GOT3 (cell line): ENCODE measurements at places on chromosomes 5 and 9.

DNA sequence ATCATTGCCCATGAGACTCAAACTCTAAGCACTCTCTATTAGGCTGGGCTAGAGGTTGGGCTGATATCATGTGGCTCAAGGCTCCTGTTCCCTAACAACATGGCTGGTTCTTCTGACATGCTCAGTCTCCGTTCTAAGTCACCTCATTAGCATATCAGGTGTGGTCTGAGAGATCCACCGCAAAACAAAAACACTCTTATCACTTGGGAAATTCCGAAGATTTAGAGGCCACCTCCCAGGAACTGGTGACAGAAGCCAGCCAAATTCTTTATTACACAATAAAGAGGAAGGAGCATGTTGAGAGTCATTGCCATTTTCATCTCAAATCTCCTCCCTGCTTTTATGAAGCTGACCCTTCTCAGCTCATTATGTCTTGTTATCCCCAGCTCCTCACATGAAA lies 107.6 kb downstream of the MSX2 start:
- DNase-seq = no peak

- DNase-seq = no peak
Measured at GRCh38 chr5:101253096-101253495, 350.0 kb upstream of the ST8SIA4 start.

GRCh38 chr5:103060424-103060954 lies 59.4 kb downstream of the GIN1 start:
- DNase-seq = no peak

DNA sequence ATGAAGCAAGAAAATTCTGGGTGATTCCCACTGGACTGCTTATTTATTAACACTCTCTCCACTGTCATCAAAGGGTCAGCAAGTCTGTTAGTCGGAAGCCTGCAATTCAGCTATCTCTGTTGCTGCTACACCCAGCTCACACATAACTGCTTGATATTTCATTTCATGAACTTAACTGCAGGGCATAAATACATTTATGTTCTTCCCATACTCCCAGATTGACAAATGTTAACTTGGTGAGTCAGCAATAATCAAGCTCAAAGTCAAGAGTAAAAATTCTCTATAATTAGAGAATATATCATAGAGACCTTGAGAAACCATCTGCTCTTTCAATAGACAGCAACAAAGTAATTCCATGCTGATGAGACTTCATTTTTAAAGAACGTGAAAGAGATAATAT lies 198.8 kb downstream of the ADAMTS12 start:
- DNase-seq = no peak

GRCh38 chr9:113807173-113808061 lies 68.7 kb upstream of the ZNF618 start:
- DNase-seq = no peak

DNA sequence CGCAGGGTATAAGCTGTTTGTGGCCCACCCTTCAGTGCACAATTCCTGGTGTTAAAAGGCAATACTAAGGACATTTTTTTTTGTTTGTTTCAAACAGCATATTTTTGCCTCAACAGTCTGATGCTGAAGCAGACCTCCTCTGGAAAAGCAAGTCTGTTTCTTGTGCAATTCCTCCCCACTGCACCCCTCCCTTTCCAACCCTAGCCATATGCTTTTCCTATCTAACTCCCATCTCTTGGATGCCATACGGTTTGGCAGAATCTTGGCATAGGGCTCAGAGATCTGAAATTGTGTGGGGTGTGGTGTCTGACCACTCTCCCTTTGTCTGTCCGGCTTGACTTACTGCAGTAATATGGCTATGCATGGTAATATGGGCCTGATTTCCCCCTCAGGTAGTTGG lies 161.6 kb downstream of the TMEM38B start:
- no peak for DNase-seq

DNA sequence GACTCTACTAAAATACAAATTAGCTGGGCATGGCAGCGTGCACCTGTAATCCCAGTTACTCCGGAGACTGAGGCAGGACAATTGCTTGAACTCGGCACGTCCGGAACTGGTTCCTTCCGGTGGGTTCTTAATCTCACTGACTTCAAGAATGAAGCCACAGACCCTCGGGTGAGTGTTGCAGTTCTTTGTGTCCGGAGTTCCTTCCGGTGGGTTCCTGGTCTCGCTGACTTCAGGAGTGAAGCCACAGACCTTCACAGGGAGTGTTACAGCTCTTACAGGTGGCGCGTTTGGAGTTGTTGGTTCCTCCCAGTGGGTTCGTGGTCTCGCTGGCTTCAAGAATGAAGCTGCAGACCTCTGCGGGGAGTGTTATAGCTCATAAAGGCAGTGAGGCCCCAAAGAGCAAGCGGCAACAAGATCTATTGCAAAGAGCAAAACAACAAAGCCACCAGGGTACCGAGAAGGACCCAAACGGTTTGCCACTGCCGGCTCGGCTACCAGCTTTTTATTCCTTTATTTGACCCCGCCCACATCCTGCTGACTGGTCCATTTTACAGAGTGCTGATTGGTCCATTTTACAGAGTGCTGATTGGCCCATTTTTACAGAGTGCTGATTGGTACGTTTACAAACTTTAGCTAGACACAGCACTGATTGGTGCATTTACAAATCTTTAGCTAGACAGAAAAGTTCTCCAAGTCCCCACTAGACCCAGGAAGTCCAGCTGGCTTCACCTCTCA lies 28.6 kb upstream of the SLC6A19 start:
- DNase-seq = no peak

DNA sequence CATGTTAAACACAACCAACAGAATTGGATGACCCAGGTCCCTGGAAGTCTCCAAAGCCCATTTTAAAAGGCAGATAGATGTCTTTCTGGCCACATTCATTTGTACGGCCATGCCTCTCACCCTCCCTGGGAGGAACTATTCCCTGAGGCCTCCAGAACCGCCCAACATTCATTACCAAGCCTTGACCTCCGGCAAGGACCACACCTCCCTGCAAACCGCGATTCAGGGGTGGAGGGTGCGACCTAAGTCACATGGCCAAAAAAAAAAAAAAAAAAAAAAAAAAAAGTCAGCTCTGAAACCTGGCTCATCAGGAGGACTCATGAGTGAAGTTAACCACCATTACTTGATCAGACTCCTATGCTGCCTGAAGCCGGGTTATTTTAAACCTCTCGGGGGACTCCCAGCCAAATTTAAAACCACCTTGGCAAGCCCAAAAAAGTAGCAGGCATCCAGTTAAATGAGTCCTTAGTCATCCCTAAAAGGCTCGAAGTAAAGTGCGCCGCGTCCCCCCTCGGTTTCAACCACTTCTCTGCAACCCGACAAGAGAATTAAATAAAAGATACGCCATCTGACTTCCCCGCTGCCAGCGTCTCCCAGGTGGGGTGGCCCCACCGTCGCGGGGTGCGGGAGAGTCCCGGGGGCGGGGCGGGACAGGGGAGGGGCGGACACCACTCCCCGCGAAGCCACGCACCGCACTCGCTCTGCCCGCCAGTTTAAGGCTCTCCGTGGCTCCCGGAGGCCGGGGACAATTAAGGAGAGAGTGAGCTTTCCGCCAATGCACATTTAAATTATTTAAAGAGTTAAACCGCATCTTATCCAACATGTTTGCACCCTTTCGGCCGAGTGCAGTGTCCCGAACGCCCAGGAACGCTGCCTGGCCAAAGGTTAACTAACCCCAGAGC lies 2.3 kb downstream of the KLF9 start:
- DNase-seq = no peak

DNA sequence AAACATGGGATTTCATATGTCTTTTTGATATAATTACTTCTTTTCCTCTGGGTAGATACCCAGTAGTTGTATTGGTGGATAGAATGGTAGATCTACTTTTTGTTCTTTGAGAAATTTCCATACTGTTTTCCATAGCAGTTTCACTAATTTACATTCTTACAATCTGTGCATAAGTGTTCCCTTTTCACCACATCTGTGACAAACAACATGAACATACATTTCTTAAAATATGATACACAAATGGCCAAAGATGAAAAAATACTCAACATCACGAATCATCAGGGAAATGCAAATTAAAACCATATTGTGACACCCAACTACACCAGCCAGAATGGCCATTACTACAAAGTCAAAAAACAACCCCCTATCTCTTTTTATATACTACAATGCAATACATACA lies 1778.5 kb upstream of the ACO1 start:
- no peak for DNase-seq

DNA sequence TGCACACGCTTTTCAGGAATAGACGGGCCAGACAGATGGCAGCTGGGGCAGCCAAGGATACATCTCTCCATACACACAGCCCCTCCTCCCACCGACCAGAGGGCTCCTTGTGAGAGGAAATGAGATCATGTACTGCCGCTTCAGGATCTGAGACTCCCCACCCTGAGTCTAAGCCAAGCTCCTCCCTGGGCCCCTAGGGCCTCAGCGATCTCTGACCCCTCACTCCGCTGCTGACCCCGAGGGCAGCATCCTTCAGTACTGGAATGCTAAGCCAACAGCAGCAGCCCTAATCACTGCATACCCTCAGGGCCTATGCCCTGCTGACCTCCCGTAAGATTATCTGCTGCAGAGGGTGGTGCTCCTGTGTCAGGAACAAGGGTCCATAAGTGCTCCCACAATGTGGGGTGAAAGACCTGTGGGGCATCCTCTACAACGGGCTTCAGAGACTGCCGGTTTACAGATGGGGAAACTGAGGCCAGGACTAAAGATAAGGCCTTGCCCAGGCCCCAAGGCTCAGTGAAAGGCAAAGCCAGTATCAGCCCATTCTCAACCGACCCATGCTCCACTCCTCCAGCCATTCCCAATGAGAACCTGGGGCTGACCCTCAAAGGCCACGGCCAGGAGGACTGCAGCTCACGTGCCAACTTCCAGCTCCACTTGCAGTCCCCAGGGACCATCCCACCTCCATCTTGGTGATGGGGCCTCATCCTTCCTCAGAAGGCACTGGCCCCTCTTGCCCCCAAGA lies 37.5 kb downstream of the BICD2 start:
- DNase-seq = no peak

DNA sequence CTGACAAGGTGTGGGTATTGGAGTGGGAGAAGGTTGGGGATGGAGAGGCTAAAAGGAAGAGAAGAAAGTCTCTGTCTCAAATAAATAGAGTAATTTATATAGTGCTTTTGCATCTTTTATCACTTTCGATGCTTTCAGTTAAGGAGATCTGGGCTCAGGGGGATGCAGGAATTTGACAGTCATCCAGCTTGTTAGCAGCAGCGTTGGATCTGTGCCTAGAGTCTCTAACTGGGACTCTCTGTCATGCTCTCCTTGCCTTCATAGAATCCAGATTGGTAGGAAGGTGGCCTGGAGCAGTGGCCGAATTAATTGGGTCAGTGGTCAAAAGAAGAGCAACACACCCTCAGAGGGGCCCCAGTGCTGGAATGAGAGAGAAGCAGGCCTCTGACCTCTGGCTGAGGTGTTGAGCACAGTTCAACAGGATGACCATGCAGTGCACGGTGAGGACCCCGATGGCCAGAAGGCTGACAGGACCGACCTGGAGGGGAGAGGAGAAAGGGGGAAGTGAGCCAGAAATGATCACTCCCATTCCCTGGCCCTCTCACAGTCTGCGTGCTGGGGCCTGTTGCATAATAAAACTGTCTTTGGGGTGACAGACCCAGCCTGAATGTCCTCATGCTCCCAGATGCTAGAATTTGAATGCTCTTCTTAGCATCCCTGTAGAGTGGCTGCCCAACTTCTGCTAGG lies 7.6 kb downstream of the SLC36A3 start:
- DNase-seq = no peak

DNA sequence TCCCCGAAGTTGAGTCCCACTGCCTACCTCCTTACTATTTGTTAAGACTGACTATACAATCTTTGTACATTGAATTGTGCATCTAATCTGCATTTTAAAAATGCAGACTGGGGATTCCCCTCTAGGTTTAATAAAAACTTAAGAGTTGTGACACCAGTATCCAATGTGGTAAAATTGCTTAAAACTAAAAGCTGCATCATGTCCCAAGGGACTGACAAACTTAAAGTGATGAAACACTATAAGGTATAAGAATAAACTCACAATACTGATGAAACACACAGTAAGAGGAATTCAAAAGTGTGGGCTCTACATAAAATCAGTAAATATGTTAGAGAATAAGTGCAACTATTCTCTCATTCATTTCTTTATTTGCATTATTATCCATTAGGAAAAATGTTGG lies 1905.1 kb downstream of the MAT2B start:
- no peak for DNase-seq

DNA sequence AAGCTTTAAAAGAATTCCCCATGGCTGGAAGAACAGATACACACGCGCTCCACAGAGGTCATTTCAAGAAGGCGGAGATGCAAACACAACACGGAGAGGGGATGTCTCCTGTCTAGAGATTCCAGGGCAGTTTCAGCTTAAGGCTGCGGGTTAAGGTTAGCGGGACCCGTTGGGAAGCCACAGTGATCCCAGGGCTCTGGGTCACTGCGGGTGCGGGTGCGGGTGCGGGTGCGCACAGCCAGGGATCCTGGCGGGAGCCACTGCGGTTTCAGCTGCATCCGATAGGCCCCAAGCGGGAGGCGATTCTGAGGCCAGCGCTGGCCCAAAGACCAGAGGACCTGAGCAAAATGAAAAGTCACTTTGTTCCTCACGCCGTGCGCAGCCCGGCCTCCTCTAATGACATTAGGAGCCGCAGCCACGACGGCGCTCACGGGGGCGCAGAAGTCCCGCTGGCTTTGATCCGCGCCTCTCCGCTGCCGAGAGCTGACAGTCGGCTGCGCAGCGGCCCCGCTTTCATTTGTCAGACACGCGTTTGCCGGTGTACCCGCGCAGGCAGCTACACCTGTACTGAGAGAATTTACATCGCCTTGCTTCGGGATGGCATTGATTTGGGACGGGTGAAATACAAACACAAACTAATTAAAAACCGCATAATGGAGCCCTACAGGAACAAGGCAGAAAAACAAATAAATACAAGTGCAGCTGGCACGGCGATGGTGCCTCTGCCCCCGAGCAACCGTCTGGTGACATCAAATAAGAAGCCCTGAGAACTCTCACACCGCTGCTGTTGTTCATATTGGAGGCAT lies 5.3 kb upstream of the IRX1 start:
- DNase-seq = no peak

DNA sequence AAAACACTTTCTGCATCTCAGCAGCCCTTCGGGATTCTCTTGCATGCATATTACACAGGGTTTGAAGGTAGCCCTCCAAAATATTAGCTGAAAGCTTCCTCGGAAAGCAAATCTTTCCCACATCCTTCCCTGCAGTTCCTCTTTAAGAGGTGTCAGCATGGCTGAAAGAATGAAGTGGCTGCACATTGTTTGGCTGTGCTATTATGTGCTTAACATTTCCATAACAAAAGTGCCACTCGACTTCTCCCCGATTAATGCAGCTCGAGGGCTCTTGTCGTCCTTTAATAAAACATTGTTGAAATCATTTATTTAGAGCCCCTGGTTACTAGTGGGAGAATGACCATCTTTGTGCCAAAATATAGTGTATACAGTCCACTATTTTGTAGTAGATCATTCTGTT lies 6.5 kb downstream of the GAS1 start:
- no peak for DNase-seq

DNA sequence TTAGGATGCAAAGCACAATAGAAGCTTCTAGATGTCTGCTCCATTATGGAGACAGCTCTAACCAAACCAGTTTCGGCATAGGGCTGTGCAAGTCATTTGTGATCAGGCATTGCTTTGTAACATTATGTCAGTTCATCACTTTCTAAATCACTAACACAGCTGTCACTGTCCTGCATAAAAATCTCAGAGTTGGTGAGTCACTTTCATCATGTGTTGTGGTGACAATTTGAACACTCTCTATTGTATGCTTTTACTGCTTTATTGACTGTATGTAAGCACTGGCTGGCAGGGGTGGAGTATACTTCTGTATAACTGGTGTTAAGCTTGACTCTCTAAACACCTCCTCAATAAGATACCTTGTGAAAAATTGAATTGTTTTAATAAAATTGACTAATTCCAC lies 77.9 kb downstream of the SLCO4C1 start:
- DNase-seq = no peak

GRCh38 chr9:32954642-32955041 lies 46.8 kb downstream of the APTX start:
- no peak for DNase-seq
